ENCODE measurements at places on chromosomes 4 and X.

GRCh38 chr4:188452097-188452496, 312.9 kb downstream of the TRIML1 start:
- no peaks in the 10 kb centered on the region for H3K27me3 ChIP-seq
- H3K4me1 ChIP-seq = no peaks in the 10 kb centered on the region
- no peaks in the 10 kb centered on the region for H3K36me3 ChIP-seq
- no peak for DNase-seq

- H3K27ac ChIP-seq = peak overlapping the region; percentile 82
- H3K36me3 ChIP-seq = peaks cover 34% of the 10 kb centered on the region
- H3K4me1 ChIP-seq = peaks cover 72% of the 10 kb centered on the region
- no peak for DNase-seq
- H3K27me3 ChIP-seq = no peaks in the 10 kb centered on the region
Measured at GRCh38 chr4:88609387-88609786, 17.1 kb downstream of the HERC3 start.

DNA sequence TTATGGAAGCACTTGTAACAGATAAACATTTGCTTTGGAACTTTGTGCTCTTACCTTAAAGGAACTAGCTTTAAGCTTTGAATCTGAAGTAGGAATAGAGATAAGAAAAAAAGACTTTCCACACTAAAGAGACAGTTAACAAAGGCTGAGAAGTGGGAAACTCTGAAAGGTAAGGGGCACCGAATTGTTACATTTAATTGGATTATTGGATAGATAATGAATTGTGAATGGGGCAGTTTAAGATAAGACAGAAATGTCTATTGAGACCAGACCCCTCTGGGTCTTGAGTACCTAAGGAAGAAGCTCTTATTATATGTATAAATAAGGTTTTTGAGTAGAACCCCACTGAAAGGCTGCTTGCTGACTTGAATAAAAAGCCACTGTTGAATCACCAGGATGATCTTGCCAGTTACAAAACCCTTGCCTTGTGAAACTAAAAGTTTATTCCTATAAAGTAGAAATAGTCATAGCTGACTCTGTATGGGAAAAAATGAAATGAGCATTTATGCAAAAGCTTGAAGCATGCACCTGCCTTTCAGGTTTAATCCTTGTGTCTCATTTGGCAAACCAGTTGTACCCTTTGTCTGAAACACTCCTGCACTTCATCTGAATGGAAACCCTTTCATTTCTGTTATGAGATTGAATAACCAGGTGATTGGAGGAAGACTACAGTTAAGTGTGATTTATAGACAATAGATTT, 423.2 kb downstream of the RPA4 start:
- H3K27ac ChIP-seq = no peak overlapping the region
- no peaks in the 10 kb centered on the region for H3K27me3 ChIP-seq
- no peaks in the 10 kb centered on the region for H3K4me1 ChIP-seq

GRCh38 chr4:113157086-113157857, 107.8 kb downstream of the ANK2 start:
- H3K4me3 ChIP-seq = no peak overlapping the region
- peaks cover 3% of the 10 kb centered on the region for H3K4me1 ChIP-seq
- no peaks in the 10 kb centered on the region for H3K36me3 ChIP-seq

GRCh38 chr4:126958482-126958881, 674.3 kb upstream of the INTU start:
- no peaks in the 10 kb centered on the region for H3K36me3 ChIP-seq
- H3K27me3 ChIP-seq = no peaks in the 10 kb centered on the region
- H3K4me3 ChIP-seq = no peak overlapping the region
- H3K4me1 ChIP-seq = no peaks in the 10 kb centered on the region

GRCh38 chr4:155966171-155966570, 12.5 kb upstream of the CTSO start:
- H3K27ac ChIP-seq = no peak overlapping the region
- H3K4me1 ChIP-seq = no peaks in the 10 kb centered on the region
- no peaks in the 10 kb centered on the region for H3K27me3 ChIP-seq
- DNase-seq = no peak
- no peaks in the 10 kb centered on the region for H3K36me3 ChIP-seq

DNA sequence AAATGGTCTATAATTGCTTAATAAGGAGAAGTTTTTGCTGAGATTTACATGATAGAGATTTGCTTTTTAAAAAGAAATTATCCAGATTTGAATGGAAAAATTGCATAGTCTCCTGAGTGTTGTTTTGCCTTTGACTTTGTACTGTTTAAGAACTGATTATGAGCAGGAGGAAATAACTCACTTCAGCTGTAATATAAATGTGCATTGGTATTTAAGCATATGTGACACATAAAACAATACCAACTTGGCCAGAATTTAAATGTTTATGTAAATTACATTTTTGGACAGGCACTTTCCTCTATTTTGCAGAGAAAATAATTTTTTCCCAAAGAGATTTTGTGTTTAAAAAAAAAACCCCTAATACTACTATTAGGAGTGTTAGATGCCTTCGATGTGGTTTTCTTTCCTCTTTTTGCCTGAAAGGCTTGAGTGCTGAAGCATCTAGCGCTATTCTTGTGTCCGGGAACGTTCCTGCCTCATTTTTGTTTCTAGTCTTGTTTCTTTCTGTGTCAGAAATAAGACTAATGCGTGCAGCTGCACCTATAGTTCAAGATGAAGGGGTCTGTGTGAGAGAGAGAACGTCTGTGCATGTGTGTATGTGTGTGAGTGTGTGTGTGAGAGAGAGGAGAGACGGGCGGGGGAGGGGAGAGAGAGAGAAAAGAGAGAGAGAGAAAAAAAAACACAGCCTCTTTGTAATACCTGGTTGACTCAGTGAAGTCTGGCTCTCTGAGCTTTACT, 60.8 kb downstream of the TBL1X start:
- H3K36me3 ChIP-seq = no peaks in the 10 kb centered on the region
- no peak overlapping the region for H3K27ac ChIP-seq
- no peaks in the 10 kb centered on the region for H3K27me3 ChIP-seq

Measured in esophagus squamous epithelium (tissue), 5 donors.